ENCODE measurements at places on chromosomes 1 and 21. TPM values are rescaled to one million over a fixed set of nuclear protein-coding genes. Genes with fewer than 3 reads are reported as not detected.

Gene ATP6V1G3
- not detected for total RNA-seq

Gene MMEL1
- 4.6 TPM for total RNA-seq

Gene EPS15
- total RNA-seq, result 247 TPM

Gene C1orf21
- total RNA-seq, result 25.8 TPM

Gene THEMIS2
- total RNA-seq, result 2.8 TPM

Gene ADORA1
- total RNA-seq, result 29.8 TPM

Gene FCGR2B
- total RNA-seq, result 0.46 TPM

Gene RHBDL2
- 0.46 TPM for total RNA-seq

Gene ESRRG
- 41.3 TPM for total RNA-seq

Gene RHD
- total RNA-seq, result 0.92 TPM

Gene GPR25
- 0.46 TPM for total RNA-seq

Gene ACTN2
- 9.7 TPM for total RNA-seq

Data from diencephalon (tissue), 1 donor.